ENCODE measurements at places on chromosomes 12 and 14.

GRCh38 chr14:73231981-73232851 is 5.1 kb upstream of the PAPLN start:
- DNase-seq, result no peak

GRCh38 chr12:55931780-55932550 is 1.0 kb downstream of the DGKA start:
- no peak for DNase-seq

GRCh38 chr12:57577981-57578758 is 12.8 kb upstream of the PIP4K2C start:
- DNase-seq, result no peak

GRCh38 chr12:14252697-14253096 is 112.8 kb upstream of the ATF7IP start:
- DNase-seq, result no peak

DNA sequence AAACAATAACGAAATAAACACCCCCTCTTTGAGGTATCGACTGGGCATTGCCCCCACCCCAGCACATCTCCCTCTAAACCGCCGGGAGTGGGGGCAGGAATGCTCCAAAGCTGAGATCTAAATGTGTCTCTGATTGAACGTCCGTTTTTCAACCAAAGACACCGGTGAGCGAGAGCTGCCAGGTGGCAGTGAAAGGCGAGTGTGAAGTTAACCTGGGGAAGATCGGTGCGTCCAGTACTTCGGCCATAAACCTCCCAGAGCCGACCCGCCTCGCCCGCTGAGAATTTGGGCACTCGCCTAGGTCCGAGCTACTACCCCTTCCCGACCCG is 625 bp downstream of the ANGEL1 start:
- DNase-seq, result no peak

GRCh38 chr12:88388566-88389540 is 191.4 kb downstream of the KITLG start:
- no peak for DNase-seq

DNA sequence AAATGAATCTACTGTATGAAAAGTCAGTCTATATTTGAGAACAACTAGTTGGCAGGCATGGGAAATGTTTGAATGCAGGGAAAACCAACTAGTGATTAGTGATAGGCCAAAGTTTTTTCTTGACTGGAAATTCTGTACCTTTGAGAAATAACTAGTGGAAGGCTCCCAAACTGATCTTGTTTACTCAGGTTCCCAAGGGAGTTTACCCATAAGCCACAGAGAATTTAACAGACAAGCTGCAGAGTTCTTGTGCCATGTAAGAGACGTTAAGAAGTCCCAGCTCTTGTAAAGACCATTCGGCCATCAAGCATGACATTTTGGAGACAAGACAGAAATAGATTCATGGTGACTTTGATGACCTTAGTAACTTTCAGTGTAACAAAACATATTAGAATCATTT is 1882.8 kb upstream of the SEL1L start:
- no peak for DNase-seq

- DNase-seq, result no peak
Measured at GRCh38 chr12:113735131-113735530, 231.0 kb downstream of the RBM19 start.

- DNase-seq, result peak; percentile 45
Measured at GRCh38 chr14:77761205-77761931, 412 bp upstream of the SNW1 start.

DNA sequence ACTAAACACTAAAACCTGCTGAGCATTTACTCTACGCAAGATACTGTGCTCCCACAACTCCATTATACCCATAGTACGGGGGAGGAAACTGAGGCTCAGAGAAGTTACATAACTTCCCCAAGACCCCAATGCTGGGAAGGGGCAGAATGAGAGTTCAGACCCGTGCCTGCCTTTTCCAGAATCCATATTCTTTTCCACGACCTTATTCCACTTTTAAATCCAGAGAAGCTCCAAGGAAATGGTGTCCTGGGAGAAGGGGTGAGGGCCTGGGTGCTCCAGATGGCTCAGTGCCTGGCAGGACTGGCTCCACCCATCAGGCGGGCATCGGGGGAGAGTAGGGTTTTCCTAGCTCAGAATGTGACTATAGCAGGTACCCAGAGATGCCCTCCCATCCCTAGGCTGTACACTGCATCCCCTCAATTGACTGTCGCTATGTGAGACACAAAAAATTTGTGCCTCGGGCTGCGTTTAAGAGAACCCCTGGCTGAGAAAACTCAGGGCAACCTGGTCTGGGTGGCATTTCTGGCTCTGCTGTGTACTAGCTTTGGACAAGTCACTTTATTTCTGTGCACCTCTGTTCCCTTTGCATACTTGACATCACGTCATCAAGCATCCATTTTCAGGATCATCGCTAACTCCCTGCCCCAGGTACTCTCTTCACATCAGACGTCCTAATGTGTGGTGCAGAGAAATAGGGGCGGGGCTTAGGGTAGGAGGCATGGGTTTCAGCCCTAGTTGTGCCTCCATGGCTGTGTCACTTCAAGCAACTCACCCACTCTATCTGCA is 11.6 kb upstream of the IQSEC3 start:
- no peak for DNase-seq

DNA sequence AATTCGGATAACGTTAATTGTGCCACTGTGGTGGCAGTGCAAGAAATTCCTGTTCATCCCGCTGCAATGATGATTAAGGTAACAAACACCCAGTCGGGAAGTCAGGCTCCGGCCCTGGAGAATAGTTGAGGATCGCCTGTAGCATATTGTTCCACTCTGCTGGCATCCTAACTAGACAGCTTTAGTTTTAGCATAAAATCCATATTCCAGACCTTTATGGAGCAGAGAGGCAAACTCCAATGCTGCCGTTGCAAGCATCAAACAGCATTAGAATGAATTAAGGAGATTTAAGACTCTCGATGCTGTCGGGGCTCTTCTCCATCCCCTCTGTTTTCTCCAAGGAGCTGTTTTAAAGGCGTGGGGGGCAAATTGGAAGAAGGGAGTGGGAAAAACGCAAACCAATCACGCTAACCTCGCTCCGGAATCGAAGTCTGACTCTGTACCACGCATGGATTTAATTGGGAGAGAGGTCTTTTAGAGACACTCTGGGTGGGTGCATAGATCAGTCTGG is 660.4 kb downstream of the VRK1 start:
- no peak for DNase-seq

GRCh38 chr14:74671789-74672188 is 41.1 kb downstream of the AREL1 start:
- DNase-seq, result no peak

DNA sequence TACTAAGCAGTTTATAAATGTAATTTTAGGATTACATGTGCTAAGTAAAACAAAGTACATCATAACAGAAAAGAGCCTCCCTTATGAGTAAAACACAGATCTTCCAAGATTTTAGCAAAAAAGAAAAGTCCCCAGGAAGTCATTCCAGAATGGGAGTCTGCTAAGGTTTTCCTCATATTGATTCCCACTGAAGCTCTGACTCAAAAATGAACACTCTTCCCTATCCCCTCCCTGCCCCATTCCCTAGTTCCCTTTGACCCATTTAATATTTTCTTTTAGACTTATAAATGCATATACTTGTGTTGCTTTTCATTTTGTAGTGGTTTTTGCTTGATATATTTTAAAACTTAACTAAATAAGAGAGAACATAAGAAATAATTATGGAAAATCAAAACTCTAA is 40.1 kb downstream of the PTGER2 start:
- DNase-seq, result no peak

GRCh38 chr12:96986883-96987523 is 79.9 kb downstream of the NEDD1 start:
- no peak for DNase-seq

GRCh38 chr12:117486840-117487659 is 125.6 kb upstream of the NOS1 start:
- DNase-seq, result no peak

DNA sequence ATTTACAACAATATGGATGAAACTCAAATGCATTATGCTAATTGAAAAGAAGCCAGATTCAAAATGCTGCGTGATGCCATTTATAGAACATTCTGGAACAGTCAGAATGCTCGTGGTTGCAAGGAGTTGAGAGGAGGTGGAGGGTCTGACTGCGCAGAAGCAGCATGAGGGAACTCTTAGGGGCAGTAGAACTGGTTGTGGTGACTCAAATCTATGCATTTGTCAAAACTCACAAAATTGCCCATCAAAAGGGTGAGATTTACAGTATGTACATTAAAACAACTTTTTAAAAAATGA is 113.7 kb upstream of the PDZRN4 start:
- no peak for DNase-seq

GRCh38 chr14:100588671-100589070 is 1.5 kb upstream of the BEGAIN start:
- no peak for DNase-seq

DNA sequence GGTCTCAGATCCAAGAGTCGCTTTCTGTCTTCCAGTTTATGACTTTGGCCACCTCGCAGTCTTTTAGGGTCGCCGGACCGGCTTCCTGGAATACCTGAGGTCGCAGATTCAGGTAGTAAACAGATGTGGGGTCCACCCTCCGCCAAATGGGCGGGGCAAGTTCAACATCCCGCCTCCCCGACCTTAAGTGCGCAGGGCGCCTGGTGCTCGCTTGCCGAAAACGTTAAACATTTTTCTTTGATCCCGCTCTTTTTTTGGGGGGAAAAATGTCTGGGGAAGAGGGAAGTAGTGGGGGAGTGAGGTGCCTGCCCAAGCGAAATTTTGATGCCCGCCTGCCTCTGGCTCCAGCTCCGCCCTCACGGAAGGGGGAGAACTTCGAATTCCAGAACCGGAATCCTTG is 73.9 kb upstream of the TBX5 start:
- no peak for DNase-seq

- no peak for DNase-seq
Measured at GRCh38 chr12:130074661-130075406, 87.4 kb upstream of the FZD10 start.

- DNase-seq, result no peak
Measured at GRCh38 chr12:121799842-121800693, 3.7 kb upstream of the SETD1B start.

DNA sequence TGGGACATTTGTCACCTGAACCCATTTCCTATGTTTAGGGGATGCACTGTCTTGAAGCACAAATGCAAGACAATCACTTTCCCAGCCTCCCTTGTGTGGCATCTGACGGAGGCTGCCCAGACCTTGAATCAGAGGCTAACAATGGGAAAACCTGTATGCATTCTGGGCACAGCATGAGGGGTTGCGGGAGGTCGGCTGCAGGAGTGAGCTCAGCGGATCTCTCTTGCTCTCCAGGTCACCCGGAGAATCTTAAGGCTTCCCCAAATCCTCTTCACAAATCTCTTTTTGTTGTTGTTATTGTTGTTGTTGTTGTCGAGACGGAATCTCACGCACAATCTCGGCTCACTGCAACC is 15.3 kb downstream of the NFKBIA start:
- DNase-seq, result no peak

DNA sequence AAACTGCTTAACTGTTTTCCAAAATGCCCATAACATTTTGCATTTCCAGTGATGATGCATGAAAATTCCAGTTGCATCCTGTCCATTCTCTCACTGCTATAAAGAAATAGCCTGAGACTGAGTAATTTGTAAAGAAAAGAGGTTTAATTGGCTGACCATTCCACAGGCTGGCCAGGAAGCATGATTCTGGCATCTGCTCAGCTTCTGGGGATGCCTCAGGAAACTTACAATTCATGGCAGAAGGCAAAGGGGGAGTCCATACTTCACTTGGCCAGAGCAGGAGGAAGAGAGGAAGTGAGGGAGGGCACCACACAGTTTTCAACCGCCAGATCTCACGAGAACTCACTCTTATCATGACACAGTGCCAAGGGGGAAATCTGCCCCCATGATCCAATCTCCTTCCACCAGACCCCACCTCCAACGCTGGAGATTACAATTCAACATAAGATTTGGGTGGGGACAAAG is 18.2 kb upstream of the CLEC2D start:
- DNase-seq, result no peak

- no peak for DNase-seq
Measured at GRCh38 chr12:108846290-108846701, 11.1 kb downstream of the SSH1 start.

- no peak for DNase-seq
Measured at GRCh38 chr12:46109343-46110222, 119.2 kb upstream of the SCAF11 start.

DNA sequence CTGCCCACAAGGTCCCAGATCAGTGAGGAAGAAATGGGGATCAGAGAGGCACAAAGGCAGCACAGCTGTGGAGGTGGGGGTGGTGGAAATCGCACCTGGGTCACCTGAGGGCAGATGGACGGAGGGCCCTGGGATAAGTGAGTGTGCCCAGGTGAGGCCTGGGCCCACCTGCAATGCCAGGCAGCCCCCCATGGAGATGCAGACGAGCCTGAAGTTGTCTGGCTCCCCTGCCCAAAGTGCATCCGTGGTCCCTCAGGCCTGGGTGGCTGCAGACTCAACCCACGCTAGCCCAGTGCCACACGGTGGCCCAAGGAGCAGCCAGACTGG is 84.9 kb downstream of the NCOR2 start:
- DNase-seq, result no peak

DNA sequence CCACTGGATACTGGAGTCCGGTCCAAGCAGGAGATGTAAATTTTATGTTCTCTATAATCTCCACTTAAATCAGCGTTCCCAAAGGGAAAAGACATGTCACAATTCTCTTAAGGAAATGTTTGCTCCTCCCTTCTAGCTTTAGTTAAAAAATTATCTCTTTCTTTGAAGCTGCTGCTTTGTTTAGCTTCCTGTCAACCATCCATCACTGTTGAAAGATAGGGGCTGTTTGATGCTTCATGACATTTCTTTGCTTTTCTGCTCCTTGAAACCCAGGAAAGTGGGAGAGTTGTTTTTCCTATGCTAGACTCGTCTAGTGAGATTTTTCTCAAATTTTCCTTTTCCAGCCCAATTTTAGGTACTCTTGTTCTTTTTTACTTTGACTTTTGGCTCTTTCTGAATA is 31.9 kb downstream of the MBIP start:
- no peak for DNase-seq

DNA sequence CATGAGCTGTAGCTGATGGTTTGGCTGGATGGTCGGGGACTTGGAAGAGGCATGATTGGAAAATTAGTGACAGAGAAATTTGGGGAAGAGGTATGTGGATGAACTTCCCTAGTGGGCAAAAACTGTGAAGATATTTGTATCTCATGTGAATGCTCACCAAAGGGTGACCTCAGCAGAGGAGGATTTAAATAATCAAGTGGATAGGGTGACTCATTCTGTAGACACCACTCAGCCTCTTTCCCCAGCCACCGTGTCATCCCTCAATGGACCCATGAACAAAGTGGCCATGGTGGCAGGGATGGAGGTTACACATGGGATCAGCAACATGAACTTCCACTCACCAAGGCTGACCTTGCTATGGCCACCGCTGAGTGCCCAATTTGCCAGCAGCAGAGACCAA is 60.8 kb upstream of the KRAS start:
- DNase-seq, result no peak

DNA sequence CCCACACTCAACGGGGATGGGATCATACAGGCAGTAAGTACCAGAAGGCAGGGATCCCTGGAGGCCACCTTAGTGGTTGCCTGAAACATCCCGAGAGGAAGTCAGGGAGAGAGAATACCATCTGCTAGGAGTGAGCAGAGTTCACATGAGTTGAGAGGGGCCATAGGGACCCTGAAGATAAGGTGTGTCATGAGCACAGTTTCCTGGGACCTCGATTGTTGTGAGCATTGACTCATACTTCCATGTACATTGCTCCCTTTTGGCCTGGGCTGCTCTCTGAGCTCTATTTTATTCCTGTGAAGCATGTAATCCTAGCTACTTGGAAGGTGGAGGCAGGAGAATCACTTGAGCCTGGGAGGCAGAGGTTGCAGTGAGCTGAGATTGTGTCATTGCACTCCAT is 120.5 kb downstream of the TBC1D30 start:
- DNase-seq, result no peak

- DNase-seq, result no peak
Measured at GRCh38 chr12:77919450-77919849, 88.8 kb downstream of the NAV3 start.

- DNase-seq, result no peak
Measured at GRCh38 chr12:45234139-45234865, 18.4 kb downstream of the ANO6 start.
